ENCODE measurements at places on chromosomes 13 and 19. TPM values are rescaled to one million over a fixed set of nuclear protein-coding genes. Genes with fewer than 3 reads are reported as not detected.

DNA sequence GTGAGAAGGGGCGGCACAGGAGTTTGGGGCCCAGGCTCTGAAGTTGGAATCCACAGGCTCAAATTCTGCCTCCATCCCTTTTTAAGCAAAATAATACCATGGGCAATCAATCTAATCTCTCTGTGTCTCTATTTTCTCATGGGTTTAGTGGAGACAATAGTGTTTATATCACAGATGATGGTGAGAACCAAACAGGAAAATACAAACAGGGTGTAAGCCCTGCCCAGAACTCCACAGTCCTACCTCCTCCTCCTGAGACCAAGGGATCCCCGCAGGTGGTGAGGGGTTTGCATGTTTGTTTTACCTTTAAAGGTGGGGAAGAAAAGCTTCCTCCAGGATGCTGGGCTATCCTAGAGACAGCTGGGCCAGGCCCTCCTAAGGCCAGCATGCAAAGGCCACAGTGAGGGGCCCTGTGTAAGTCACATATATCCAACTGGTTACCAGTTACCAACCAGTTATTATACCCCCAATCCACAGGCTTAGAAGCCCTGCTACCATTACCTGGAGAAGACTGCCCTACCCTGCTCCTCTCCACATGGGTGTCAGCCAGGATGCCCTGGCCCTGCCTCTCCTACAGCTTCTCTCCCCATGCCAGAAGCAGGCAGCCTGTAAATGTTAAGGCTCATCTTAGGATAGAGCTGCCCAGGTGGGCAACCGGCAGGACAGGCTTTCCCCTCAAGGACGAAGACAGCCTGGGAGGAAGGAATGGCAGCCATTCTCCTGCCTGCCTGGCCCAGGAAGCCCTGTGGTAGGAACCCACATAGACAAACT, 658.4 kb downstream of the UQCRFS1 start:
- no peak for DNase-seq

GRCh38 chr13:41259875-41260501, 3.4 kb downstream of the MTRF1 start:
- no peak for DNase-seq

Gene TTYH1
- total RNA-seq: 2.9 TPM

Gene FUT3
- total RNA-seq: not detected

GRCh38 chr13:109922518-109922917, 136.1 kb upstream of the IRS2 start:
- DNase-seq: no peak

DNA sequence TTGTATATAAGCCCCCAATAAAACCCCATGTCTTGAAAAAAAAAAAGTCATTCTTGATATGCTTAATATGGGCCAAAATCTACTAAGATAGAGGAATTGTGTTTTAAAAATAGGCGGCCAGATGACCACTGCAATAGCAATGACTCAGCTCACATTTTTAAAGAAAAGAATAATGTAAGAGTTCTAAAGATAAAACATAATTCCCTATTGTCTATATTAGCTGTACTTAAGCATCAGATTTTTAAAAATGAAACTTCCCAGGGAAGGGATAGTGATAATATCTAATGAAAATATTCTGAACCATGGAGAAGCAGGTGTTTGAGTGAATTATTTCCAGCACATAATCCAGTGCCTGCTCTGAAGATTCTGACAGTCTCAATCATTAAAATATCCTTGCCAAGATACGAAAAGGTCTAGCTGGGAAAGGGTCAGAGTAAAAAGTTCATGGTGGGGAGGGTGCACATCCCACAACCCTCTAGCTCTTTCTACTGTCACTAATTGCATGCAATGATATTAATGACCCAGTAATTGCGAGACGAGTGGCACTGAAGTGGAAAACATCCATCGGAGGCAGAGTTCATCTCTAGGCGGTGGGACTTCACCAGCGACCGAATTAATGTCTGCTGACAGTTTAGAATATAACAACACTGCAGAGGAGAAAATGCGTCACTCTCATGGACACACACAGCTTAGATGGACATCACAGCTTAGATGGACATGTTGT, 31.6 kb downstream of the EFNB2 start:
- no peak for DNase-seq

DNA sequence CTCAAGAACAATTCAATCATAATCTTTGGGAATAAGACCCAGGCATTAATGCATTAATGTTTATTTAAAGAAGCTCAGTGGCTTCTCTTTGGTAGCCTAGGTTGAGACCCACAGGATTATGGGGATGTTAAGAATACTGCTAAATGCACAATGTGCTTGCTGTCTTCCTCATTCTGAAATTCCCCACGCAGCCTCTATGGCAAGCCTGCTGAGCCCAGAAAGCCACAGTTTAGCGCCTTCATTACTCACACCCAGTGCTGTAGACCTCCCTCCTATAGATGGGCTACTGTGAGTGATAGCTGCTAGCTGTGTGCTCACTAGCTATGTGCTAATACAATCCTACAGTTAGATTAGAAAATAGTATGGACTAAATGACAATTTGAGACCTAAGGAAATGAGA, 90.6 kb downstream of the TNFSF13B start:
- DNase-seq: no peak

Data from glutamatergic neuron (in vitro differentiated cells).